ENCODE measurements at places on chromosomes 3 and 15.

- no peak for DNase-seq
These were observed 33.4 kb upstream of the RSL24D1 start for GRCh38 chr15:55230051-55230670.

- DNase-seq, result no peak
These were observed 514.3 kb upstream of the PPP2R3A start for GRCh38 chr3:135451037-135451785.

- DNase-seq, result no peak
These were observed 6.6 kb downstream of the GPX1 start for GRCh38 chr3:49351521-49352011.

GRCh38 chr15:40930430-40931299 is 1.5 kb downstream of the DLL4 start:
- peak; percentile 38 for DNase-seq

- DNase-seq, result peak; percentile 63
These were observed 417.7 kb upstream of the TGFBR2 start for GRCh38 chr3:30188713-30189112.

- peak; percentile 41 for DNase-seq
These were observed 62.6 kb upstream of the SLC2A2 start for GRCh38 chr3:171088964-171089754.

DNA sequence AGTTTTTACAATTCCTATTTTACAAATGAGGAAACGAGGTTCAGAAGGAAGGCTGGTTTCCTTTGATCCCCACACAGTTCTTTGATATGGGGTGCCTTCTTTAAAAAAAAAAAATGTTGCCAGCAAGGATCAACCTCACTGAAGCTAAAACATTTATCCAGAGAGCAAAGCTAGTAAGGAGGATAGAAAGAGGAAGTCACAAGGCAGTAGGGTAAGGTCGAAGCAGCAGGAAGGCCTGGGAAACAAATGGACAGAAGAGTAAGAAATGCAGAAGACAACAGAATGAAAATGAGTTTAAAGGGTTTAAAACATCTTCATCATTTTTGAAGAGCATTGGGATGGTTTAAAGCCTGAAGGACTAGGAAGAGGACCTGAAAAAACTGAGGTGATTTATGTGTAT is 30.6 kb upstream of the CP start:
- no peak for DNase-seq

DNA sequence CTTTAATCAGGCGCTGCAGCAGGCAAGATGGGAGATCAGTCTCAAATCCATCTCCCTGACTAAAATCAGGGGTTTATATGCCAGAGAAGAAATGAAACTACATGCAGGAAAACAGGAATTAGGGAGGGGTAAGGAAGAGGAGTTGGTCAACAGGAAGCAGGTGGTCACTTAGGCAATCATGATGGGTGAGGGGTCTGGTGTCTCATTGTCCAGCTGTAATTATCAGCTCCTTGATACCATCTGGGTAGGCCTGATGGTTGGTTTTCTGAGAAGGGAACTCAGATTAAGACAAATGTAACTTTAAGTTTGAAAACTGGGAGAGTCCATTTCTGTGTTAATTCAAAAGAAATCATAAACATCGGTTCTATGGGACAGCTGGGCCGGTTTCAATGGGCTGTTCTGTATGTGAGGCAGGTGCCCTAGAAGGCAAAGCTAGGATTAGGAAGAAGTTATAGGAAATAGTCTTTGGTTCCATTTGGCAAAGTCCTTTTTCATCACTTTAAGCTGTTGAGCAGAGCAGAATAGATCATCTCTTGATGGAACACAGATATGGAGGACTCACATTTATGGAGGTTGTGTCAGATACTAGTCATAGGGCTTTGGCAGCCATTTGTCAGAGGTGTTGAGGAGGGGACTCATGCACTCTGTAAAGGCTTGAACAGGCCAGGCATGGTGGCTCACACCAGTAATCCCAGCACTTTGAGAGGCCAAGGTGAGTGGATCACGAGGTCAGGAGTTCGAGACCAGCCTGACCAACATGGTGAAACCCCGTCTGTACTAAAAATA is 149.4 kb downstream of the VGLL4 start:
- DNase-seq, result no peak

DNA sequence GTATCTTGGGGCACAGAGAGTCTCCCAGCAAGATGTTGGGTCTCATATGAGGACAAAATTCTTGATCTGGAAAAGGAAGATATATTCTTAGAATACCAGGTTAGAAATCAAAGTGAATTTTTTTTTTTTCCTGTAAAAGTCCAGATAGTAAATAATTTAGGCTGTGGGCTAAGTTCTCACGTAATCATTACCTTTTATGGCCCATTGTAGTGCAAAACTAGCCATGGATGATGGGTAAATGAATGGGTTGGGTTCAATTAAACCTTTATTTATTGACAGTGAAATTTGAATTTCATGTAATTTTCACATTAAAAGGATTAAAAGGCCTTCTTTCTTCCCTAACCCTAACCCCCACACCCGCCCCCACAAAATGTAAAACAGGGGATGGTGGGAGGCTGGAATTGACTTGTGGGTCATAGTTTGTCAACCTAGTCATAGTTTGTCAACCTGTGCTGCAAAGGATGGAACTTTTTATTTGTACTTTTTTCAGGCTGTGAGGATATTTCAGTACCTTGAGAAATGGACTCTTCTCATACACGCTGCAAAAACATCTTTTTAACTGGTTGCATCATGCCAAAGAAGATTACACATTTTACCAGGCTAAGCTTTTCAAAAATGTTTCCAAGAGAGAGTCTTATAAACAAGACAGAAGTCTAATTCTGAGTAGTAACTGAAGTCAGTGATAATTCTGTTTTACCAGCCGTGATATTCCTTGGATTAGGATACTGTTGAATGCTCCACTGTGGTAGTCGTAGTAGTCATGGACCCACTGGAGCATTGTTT is 138.8 kb downstream of the AKAP13 start:
- DNase-seq, result no peak

DNA sequence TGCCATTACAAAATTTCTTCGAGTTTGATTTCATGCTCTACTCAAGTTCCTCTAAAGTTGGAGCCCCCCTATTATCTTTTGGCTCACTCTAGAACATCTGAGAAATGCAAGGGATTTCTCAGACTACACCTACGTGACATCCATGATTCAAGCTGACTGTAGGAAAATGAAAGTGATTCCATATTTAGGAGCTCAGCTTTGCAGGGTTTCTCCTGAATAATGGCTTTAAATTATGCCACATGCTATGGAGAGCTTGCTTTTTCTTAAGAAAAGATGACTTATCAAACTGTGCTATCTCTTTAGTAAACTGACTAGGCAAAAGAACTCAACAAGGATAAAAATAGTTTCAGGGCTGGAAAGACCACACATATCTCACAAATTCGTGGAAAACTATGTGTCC is 292.1 kb downstream of the LSAMP start:
- no peak for DNase-seq

- DNase-seq, result no peak
These were observed 106.7 kb downstream of the FAM43A start for GRCh38 chr3:194792368-194792767.

DNA sequence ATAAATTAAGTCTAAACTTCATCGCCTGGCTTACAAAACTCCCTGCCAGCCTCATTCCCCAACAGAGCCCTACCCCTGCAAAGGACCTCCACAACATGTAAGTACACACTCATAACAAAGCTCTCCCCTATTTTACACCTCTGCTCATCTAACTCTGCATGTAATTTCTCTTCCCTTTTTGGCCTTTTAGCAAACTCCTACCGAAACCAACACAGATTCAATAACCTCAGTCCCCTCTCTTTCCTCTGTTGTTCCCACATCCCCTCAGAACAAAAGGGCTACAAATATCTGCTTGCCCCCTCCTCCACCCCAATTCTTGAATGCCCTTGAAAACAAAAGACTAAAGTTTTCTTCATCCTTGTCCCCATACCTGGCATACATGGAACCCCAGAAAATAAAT is 662 bp downstream of the UBL7 start:
- DNase-seq, result no peak

DNA sequence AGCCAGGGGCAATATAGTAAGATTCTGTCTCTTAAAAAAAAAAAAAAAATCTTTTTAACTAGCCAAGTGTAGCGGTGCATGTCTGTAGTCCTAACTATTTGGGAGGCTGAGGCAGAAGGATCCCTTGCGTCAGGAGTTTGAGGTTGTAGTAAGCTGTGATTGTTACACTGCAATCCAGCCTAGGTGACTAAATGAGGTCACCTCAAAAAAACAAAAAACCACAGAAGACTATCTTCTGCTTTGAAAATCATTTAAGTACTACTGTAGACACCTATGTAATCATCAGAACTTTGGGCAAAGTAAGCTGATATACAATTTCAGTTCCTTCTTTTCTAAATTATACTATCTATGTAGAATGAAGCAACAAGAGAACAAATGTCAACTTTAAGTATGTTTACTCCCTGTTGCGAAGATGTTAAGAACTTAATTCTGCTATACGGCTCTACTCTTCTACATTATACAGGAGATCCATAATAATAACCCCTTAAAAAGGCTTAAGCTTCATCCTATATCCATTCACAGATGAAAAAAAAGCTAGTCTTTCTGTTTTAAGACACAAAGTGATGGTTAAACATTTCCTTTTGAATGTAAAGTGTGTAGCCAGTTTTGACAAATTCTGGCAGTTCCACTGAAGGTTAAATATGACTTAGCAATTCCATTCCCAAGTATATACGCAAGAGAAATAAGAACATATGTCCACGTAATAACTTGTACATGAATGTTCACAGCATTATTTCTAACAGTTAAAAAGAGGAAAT is 15.2 kb downstream of the DAZL start:
- DNase-seq, result no peak

GRCh38 chr15:54687628-54688027 is 509.1 kb downstream of the RSL24D1 start:
- DNase-seq, result no peak

- DNase-seq, result no peak
These were observed 29.2 kb downstream of the PCNP start for GRCh38 chr3:101603184-101603583.

DNA sequence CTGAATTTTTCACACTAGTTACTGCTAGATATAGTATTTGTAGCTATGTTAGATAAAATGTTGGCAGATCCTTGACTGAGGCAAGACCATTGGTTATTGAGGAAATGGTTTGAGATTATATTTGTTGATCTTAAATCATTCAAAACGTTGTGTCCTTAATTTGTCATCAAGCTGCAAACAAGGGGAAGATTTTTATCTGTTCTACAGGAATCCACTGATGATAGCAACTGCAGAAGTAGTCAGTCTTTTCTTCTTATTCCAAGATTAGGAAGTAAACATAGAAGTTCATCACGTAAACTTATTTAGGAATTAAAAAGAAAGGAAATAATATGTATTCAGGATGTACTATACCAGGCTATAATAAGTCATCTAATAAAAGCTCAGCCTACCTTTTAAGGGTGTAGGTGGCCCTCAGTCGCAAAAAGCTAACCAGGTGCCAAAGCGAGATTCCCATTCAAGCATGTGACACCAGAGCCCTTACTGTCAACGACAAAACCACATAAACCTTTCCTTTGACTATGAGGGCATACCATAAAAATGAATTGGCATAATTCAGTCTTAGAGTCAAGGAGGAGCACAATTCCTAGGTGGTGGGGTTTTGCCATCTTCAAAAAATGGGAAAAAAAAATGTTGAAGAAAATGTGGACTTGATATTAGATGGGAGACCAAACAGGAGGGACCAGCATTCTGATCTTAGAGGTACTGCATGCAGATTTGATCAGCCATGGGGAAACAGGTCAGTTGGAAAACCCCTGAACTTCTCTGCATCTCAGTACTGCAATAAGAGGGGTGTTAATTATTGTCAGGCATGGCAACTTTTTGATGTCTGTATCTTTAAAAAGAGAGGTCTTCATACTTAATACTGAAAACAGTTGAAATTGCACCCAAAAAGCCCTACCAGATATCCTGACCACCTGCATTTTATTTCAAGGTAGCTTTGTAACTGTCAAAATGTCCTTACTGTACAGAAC is 212.5 kb upstream of the UBE2E1 start:
- DNase-seq, result no peak

DNA sequence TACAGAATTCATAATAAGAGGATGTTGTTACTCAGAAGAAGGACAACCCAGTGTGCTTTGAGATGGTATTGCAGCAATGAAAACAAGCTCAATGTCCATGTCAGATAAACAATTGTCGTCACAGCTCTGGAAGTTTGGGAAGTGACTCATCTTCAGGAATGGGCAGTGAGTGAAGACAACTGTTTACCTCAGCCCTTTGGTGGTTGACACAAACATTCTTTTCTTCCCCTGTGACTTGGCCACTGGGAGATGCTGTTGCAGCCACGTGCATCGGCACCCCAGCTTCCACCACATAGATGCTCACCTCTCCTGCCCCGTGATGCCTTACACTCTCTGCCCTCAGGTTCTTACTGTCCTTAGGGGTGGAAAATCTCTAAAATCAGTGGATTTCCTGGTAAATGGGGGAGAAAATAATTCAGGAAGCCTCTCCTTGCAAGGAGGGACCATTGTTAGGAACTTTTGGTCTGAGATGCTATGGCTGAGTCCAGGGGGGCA is 114.1 kb upstream of the GALNT15 start:
- no peak for DNase-seq

DNA sequence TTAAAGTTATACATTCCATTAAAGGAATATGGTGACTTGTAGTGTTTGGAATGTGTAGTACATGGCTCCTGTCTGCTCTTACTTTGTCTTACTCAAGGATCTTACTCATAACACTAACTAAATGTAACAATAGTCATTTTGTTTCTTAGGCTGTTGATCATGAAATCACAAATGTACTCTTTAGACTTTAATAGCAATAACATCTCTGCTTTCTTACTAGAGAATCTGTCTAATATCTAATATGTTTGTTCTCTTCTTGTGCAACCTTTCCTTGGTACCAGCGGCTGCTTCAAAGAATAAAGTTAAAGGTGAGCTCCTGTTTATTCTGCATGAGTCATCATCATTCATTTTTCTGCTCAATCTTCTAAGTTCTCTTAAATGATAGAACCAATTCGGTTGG is 767.5 kb downstream of the CADM2 start:
- no peak for DNase-seq

DNA sequence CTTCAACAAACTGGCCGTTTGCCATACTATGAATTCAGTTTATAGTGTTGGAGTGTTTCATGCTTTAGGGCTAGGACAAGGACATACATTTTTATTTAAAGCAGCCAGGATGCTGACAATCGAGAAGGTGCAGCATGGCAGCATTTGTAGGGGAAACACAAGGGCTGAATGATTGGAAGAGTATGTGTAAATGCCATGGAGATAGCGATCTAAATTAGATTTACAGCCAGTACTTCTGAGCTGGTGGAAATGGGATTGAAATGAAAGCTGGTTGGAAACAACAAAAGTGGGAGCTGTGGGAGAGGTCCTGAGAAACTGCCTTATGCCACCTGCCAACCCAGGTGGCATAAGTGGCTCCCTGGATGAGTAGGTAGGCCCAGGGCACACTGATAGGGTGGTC is 209.9 kb upstream of the MRPL3 start:
- peak; percentile 59 for DNase-seq

DNA sequence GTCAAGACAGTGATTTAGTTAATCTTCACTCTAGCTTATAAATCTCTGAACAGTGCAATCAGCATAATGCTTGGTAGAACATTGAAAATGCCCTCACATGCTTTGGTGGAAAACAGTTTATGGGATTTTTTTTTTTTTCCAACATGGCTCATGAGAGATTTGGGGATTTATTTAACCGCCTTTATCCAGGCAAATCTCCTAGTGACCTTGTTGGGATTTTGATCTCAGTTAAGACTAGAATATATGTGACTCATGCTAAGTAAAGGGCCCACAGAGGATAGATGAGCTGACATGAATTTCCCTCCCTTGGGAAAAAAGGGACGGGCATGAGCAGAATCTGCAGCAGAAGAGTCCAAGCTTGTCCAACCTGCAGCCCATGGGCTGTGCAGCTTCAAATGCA is 18.7 kb downstream of the LRTM1 start:
- DNase-seq, result no peak

- DNase-seq, result no peak
These were observed 19.4 kb downstream of the WWTR1 start for GRCh38 chr3:149638228-149639092.

- DNase-seq, result no peak
These were observed 28.9 kb downstream of the OSBPL10 start for GRCh38 chr3:31952205-31952604.

Data from NCI-H1105 treated with DMSO at 0.1 percent for 48 hours (cell line).